ENCODE measurements at places on chromosomes 4 and X.

GRCh38 chr4:89422441-89422990 is 114.9 kb upstream of the GPRIN3 start:
- DNase-seq: no peak

DNA sequence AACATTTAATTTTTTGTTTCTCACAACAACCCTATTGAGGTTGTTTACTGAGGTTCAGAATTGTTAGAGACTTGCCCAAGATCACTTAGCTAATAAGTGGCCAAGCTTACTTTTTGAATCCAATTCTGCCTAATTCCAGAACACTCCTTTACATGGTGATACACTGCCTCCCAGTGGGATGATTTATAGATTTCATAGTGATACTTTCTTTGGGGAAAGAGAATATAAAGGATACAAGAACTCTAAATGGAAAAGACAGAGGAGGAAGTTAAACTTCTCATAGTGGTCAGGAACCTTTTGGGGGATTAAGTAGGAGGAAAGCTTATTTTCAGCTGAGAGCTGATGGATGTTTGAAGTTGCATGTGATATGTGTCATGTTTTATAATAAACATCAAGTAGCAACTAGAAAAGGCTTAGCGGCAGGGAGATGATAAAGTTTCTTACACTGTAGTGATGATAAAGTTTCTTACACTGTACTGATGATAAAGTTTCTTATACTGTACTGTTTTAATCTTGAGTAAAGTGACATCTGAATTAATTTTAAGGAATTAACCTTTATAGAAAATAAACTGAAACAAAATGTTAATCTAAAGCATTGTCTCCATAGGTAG is 15.3 kb downstream of the STAG2 start:
- DNase-seq: no peak

DNA sequence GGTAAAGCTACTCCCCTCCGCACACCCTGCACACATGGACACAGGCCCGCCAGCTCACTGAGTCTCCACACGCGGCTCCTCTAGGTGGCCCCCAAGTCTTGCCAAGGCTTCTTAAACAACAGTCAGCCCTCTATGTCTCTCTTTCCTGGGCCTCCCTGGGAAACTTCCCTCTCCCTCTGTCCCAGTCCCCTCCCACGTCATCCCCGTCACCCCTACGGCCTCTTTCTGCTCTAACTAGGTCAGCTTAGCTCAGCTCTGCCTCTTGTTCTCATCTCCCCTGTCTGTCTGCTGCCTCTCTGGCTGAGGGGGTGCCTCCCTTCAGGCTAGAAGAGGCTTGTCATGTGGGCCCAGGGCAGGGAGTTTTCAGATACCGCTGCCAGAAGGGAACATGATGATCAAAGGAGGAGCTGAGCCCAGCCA is 38.8 kb downstream of the SEPTIN6 start:
- no peak for DNase-seq

DNA sequence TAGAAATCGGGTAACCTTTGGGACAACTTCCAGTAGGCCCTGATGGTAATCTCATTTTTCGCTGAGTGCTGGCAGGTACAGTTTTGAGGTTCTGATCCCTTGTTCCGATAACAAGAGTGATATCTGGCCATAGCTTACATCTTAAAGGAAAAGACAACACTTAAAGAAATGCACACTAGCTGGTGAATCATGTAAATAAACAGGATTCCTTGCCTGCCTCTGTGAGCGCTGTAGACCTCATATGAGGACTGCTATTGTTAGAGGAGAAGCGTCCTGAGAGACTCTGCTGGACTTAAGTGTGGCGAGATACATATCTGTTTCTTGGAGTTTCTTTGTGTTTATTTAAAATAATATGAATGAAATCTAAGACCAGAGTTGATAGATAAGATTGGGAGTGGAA is 149.3 kb upstream of the SLC4A4 start:
- no peak for DNase-seq

- no peak for DNase-seq
Measured at GRCh38 chr4:186584912-186585311, 29.5 kb upstream of the MTNR1A start.

DNA sequence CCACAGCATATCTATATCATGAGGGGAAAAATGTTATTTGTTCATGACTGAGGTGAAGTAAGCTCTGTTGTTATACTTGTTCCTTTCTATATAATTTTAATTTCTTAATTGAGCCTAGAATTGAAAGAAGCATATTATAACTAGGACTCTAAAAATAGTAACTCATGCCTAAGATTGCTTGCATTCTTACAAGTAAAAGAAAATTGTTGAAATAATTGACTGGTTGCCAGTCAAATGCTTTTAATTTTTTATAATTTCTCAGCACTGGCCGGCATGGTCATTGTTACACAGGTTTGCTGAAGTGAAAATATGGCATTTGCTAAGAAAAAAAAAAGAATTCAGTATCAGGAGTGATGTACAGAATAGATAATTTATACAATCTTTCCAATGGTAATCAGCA is 104.8 kb downstream of the GASK1B start:
- no peak for DNase-seq

- no peak for DNase-seq
Measured at GRCh38 chr4:52621567-52621966, 37.5 kb downstream of the USP46 start.

GRCh38 chrX:153941336-153942252 is 2.8 kb downstream of the RENBP start:
- DNase-seq: no peak

GRCh38 chr4:15031993-15032675 is 29.9 kb downstream of the CPEB2 start:
- DNase-seq: no peak

DNA sequence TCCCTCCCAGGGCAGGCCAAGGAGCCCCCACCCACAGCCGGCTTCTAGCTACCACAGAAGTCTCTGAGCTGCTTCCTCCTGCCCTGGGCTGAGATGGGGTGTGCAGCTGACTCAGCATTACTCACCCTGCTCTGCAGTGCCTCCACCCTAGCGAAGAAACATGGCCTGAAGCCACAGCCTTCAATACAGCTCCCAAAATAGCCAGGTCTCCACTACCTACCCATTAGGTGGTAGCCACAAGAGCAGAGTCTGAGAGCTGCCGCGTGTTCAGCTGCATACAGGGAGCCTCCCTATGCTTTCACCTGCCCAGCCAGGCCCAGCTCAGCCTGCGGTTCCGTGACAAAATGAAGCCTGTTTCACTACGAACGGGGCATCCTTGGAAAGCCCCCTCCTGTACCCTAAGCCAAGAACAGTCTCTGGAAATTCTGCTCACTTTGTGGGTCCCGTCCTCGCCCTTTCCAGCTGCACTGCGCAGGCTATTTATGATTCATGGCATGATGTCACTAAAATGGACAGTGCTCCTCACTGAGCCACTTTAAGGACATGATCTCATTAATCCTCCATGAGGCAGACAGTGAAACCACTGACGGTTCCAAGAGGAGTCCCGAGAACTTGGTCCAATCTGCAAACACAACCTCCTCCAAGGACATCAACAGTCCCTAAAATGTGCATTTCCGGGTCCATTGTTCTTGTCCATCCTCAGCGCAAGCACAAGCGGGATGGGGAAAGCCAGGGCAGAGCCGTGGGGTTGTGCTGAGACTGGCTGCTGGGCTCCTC is 20.2 kb downstream of the WDR1 start:
- DNase-seq: peak; percentile 36

GRCh38 chrX:108426262-108426661 is 12.0 kb downstream of the COL4A6 start:
- DNase-seq: no peak

- DNase-seq: no peak
Measured at GRCh38 chr4:114019276-114019968, 40.0 kb upstream of the ARSJ start.
